Stimulated activated CD4-positive, alpha-beta T cell treated with anti-CD3 and anti-CD28 coated beads, Interleukin-15, amount 100 ng/mL, for 24 hours (primary cell): ENCODE measurements at places on chromosomes 6 and 20.

DNA sequence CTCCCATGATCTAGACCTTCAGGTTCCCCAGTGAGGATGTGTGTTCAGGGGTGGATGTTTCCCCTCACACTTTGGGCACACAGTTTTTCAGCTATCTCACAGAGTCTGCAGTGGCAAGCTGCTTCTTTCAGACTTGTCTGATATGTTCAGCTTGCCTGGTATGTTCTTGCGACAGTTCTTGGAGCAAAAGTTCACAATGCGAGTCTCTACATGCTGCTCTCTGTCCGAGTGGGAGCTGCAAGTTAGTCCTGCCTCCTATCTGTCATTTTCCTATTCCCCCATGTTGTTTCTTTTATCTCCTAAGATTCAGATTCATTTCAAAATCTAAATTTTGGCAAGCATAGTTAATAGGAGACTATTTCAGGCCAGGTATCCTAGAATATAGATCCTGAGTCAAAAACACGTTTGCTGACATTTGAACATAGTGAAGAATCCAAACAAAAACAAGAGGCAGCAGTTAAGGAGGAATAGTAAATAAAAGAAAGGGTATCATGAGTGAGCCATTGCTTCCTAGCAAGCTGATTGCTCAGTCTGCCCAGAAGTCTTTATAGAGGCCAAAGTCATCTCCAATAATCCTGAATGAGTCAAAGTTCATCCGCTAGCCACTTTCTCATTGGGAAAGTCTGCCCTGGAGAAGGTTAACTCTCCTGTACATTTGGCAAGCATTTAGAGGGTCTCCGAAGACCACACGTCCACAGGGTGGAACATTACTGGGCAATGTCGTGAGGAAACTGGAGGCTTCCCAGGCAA, 140.2 kb upstream of the MOCS1 start:
- no peak for DNase-seq

DNA sequence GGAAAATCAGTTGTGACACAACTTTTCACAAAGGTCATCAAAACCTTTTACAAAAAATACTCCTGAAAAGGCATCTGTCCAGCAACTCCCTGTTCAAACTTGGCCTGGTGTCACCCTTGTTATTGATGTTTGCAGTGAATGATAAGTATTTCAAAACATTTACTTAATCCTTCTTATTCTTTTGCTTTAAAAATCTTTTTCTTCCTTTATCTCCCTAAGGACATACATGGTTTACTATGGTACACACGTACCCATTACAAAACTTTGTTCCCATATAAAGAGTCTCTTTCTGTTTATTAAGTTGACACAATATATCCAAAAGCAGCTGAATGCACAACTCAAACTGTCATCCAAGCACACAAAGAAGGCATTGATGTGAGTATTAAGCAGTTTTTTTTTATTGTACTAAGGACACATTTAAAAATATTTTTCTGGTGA, 17.5 kb downstream of the GSTA2 start:
- DNase-seq: no peak

DNA sequence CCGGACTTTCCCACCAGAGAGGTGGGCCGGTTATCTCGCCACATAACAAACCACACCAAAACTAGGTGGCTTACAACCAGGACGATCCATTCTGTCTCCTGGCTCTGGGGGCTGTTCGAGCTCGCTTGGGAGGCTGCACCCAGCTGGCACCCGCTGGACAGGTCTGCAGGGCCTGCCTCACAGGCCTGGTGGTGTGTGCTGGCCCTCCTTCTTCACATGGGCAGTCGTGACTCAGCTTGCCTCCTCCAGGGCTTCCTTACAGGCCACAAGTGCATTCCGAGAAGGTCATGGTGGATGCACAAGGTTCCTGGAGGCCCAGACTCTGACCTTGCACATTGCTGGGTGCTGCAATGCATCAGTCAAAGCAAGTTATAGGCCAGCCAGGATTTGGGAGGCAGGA, 34.2 kb downstream of the FOXF2 start:
- no peak for DNase-seq

DNA sequence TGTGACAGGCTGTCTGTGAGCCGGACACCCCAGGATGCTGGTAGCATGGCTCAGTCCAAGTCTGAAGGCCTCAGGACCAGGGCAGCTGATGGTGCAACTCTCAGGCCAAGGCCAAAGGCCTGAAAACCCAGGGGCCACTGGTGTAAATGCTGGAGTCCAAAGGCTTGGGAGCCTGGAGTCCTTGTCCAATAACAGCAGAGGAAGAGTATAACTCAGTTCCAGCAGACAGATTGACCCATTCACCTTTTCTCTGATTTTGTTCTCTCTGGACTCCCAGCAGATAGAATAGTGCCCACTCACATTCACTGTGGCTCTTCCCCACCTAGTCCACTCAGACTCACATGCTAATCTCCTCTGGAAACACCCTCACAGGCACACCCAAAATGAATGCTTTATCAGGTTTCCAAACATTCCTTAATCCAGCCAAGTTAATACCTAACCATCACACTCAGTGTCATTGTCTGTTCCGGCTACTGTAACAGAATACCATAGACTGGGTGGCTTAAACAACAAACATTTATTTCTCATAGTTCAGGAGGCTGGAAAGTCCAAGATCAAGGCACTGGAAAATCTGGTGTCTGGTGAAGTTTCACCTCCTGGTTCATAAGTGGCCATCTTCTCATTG, 5.0 kb upstream of the TRAF3IP2 start:
- DNase-seq: no peak

GRCh38 chr6:130076512-130076911, 58.1 kb downstream of the L3MBTL3 start:
- DNase-seq: no peak

DNA sequence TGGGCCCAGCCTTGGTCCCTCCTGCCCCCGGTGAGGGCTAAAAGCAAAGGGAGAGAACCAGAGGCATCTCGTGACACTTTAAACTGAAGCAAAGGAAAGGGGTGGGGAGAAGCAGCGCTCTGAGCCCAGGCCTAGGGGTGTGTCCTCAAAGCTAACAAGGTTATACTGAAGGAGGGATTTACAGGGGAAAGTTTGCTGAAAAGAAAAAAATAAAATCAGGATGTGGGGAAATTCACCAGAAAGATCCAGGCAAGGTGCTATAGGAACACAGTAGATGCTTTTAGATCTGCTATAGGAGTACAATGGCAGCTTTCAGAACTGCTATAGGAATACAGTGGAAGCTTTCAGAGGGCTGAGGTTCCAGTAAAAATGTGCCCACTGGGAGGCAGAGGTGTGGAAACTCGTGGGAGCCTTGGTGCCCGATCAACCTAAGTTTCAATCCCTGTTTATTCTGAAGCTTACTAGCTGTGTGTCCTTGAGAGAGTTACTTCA, at the start of gene COL9A1:
Gene COL9A1, minus strand, starts transcription at position 51 of the 492 bp plus-strand sequence. CDS start 160 bp downstream, outside the sequence.
- no peak for DNase-seq
